Activated CD8-positive, alpha-beta T cell treated with anti-CD3 and anti-CD28 coated beads, Interleukin-2, amount 10 ng/mL, durations not matched to agents 7 days and 5 days (primary cell): ENCODE measurements at places on chromosomes 12 and 14. TPM values are rescaled to one million over a fixed set of nuclear protein-coding genes. Genes with fewer than 3 reads are reported as not detected.

The MGST1 gene
- not detected for total RNA-seq

The SLC7A7 gene
- total RNA-seq, result not detected

The SERPINA10 gene
- total RNA-seq, result not detected

The OASL gene
- 33.5 TPM for total RNA-seq

The KCNC2 gene
- total RNA-seq, result not detected

The OLR1 gene
- not detected for total RNA-seq

The CYP27B1 gene
- total RNA-seq, result 2.6 TPM

The KRT73 gene
- 0.45 TPM for total RNA-seq
